ENCODE measurements at places on chromosomes 5 and 9.

DNA sequence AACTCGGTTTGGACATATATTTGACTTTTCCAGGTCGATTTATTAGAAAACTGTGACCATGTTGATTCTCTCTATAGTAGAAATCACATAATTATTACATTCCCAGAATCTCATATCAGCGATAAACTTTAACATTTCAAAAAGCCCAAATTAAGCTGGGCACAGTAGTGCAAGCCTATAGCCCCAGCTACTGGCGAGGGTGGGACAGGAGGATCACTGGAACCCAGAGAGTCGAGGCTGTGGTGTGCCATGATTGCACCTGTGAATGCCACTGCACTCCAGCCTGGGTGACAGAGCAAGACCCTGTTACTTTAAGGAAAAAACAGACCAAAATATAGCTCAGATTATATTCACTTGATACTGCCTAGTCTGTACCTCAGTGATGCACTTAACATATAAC, 128.9 kb downstream of the CPLANE1 start:
- DNase-seq = no peak

DNA sequence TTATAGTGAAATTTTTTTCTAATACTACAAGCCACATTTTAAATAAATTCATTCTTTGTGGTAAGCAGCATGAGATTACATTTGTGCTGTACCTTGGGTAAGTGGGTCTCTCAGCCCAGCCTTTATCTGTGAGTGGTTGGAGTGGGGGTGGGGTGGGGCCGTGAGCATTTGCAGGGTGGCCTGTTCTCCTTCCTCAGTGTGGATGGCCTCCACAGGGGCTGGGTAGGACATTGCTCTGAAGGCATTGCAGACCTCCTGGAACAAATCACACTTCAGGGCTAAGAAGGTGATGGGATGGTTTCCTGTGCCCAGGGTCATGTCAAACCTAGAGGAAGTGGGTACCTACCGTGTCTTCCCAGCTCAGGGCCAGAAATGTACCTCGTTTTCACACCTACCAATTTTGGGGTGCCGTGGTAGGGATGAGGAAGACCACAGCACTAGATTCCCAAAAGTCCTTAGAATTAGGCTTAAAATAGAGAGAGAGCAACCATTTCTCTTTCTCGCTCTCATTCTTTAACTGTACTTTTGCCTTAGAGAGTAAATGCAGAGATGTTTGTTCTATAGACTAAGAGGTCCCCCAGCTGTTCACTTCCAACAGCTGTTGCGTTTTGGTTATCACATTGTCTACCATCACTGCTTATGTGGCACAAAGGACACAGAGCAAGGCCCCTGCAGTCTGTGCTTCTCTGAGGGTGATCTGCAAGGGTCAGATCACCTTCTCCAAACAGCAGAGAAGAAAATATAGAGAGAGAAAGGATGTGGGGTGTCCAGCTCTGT, 83.4 kb upstream of the CTSL start:
- DNase-seq = no peak

DNA sequence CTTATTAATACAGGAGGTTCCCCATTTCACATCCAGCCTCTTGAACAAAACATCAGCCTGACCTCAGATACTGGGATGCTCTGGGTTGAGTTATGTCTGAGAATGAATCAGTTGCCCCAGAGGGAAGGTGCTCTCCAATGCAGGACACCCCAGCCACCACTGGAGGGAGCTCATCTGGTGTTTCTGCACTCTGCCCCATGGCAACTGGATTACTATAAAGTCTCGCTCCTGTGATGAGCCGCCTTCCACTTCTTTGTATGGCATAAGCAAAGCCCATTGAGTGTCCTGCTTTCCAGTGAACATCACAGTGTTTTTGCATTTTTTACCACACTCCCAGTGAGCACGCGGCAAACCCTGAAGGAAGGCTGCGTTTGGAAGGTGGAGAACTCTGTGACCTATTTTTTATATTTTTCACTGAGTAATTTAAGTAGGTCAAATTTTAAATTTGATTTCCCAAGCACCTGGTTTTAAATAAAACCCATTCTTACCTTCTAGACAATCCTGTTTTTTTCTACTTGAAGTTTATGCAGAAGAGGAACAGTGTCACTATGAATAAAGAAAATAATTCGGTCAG, 176.9 kb upstream of the WWC1 start:
- peak; percentile 57 for DNase-seq

- DNase-seq = no peak
These were observed 53.3 kb downstream of the PCA3 start for GRCh38 chr9:76817489-76817888.

GRCh38 chr5:154467655-154468354, 10.2 kb downstream of the HAND1 start:
- DNase-seq = peak; percentile 85

GRCh38 chr5:145484158-145484557, 351.0 kb downstream of the PRELID2 start:
- no peak for DNase-seq

DNA sequence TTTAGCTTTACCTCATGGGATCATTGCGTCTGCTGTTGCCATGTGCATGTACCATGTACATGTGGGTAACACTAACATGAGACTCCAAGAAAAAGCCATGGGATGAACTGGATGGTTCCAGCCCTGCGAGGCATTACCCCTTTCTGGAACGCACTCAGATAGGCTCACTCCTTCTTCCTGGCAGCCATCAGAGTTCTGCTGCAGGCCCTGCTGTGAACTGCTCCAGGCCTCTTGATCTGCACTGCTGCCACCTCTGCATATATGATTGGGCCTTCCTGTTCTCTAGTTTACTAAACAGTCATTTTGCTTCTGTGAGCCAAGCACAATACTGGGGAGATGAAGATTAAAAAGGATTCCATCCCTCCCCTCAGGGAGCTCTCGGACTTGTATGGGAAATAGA, 220.5 kb downstream of the CD180 start:
- DNase-seq = no peak

GRCh38 chr5:128406803-128407202, 131.2 kb downstream of the FBN2 start:
- no peak for DNase-seq

- no peak for DNase-seq
These were observed 70.5 kb downstream of the EPB41L4B start for GRCh38 chr9:109250311-109250741.

DNA sequence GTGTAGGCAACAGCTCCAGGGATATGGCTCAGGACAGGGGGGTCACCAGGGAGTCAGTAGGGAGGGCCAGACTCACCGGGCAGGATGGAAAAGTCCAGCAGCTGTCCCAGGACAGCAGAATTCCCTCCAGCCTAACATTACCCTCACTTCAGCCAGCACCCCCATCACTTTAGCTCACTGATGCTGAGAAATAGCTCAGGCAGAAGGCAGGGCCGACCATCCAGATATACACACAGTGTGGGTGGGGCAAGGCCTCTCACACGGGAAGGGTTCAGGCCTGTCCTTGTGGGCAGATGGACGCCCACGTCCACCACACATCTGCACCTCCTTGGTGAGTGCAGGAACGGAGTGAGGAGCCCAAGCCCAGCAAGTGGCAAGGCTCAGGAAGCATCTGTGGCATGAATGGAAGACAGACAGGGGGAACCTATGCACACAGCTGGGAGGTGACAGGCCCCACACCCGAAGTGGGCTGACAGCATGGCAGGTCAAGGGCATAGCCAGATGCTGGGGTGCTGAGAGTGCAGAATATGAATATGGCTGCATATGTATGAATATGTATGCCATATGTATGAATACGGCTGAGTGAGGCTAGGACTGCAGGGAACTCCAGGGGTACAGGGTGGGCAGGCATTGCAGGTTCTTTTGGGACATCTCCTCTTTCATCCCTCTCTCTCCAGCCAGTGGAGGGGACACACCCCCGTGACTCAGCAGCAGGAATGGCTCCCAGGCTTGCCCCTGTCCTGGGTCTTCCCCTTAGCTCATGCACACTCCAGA, 17.0 kb downstream of the BICD2 start:
- no peak for DNase-seq

DNA sequence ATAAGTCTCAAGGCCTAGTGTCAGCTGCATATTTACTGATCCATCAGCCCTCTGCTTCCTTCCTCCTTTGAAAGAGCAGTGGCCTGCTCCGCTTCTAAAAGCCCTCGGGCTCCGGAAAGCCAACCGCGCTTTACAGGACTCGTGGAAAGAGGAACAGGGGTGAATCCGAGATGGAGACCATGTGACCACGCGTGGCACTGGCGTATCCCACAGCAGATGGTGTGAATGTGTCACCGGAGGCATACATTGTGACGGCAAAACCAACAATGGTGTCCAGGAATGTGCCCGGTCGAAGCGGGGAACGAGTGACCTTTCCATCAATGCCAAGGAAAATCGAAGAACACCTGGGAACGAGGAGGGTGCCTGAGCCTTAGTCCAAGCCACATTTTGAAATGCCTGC, 484.6 kb downstream of the SPATA31A7 start:
- no peak for DNase-seq

DNA sequence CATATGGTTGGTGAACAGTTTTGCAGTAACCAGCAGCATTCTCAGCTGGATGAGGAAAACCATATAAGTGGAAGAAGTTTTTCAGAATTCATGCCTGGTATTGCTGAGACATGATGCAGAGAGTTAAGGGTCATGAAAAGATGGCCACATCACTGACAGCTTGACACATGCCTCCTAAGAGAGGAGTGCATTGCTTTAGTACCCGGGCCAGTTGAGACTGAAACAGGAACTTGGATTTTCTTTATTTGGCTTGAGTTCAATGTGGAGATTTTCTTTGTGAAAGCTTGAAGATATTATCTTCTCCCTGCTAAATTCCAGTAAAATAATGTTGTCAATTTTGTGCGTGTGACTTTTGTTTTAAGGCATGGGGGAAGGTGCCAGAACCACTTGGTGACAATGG, 35.8 kb downstream of the HACD4 start:
- DNase-seq = no peak

GRCh38 chr9:134455934-134456755, 129.9 kb downstream of the RXRA start:
- peak; percentile 77 for DNase-seq

DNA sequence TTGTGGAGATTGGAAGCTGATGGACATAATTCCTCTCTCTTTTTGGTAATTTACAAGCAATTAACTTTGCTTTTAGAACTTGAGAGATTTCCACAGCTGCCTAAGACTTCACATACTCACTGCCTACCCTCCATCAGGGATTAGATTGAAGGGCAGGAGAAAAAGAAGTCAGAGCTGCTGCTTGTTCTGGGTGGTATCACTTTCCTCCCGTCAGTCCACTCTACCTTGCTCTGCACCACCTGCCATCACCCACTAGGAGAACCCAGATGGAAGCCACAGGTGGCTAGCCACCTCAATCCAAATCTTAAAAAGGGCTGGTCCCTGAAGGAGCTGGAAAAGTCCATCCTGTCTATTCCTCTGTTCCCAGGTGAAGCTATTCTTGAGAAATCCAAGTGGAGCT, 10.5 kb downstream of the IRF1 start:
- DNase-seq = no peak

- DNase-seq = peak; percentile 85
These were observed 22.1 kb downstream of the SARDH start for GRCh38 chr9:133715866-133716563.

DNA sequence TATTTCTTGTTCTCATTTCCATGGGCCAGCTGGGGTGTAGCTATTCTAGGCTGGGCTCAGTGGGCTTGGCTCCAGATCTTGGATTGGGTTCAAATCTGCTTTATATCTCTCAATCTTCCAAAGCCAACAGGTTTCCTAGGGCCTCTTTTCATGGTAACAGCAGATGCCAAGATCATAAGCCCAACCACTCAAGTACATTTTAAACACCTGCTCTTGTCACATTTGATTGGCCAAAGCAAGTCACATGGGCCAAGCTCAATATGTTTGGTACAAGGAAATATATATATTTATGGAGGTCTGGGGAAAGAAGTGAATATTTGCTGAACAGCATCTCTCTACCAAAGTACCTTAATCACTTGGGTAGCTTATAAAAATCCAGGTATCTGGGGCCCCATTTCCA, 49.5 kb downstream of the MRRF start:
- no peak for DNase-seq

DNA sequence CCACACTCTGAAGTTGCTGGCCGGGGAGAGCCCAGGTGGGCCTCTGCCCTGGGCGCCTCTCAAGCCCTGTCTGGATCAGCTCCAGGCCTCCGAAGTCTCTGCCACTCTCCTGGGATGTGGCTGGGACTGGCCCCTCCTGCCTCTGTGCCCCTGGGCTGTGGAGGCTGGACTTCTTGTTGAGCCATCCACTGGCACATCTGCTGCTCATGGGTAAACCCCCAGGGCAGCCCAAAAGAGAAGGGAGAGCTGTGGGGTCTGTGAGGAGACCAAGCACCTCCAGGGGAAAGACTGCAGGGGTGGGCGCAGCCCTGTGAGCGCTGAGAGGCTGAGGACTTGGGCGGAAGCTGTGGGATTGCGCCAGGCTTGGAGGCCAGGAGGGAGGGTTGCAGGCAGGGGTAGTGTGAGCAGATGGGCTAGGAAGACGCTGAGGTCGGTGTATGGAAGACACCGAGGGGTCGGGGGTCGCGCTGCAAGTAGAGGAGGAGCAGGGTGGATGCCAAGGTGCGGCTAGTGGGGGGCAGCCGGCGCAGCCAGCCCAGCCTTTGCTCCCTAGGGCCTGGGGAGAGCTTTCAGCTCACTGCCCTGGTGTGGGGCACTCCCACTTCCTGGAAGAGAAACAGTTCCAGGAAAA, 118.1 kb downstream of the WNK2 start:
- DNase-seq = peak; percentile 48

DNA sequence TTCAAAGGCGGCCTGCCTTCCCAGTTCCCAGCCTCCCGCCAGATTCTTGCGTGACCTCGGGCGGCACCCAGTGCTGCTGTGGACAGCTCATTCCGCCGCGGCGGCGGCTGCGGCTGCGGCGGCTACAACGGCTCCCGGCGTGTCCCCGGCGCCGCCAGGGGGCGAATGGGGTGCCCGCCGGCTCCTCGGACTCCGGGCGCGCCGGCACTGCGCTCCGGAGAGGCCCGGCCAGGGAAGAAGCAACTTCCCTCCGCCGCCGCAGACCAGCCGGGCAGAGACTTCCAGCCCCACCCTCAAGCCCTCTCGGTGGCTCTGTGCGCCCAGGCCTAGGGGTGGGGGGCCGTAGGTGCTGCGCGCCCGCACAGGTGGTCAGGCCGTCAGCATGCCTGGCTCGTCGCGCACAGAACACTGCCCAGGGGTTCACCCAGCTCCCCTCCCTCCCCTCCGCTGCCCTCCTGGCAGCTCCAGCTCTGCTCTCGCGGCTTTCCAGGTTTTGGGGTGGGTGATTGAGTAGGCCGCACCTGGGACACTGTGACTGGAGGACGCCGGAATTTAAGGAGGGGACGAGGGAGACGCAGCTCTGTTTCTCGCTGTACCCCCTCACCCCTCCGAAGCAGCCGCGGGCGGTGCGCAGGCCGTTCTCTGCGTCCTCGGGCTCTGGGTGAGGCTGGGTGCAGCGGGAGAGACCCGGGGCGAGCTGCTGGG, 20.2 kb downstream of the IGIP start:
- peak; percentile 90 for DNase-seq

DNA sequence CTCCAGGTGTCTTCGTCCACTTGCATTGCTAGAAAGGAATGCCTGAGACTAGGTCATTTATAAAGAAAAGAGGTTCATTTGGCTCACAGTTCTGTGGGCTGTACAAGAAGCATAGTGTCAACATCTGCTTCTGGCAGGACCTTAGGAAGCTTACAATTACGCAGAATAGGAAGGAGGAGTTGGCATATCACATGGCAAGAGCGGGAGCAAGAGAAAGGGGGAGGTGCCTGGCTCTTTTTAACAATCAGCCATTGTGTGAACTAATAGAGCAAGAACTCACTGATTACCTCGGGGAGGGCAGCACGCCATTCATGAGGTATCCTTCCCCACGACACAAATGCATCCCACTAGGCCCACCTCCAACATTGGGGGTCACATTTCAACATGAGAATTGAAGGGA, 134.4 kb upstream of the EFNA5 start:
- DNase-seq = no peak

Data from SK-N-SH (cell line).